ENCODE measurements at places on chromosomes 11 and 22.

GRCh38 chr11:128886406-128887124 is 4.6 kb upstream of the KCNJ5 start:
- no peak for DNase-seq

DNA sequence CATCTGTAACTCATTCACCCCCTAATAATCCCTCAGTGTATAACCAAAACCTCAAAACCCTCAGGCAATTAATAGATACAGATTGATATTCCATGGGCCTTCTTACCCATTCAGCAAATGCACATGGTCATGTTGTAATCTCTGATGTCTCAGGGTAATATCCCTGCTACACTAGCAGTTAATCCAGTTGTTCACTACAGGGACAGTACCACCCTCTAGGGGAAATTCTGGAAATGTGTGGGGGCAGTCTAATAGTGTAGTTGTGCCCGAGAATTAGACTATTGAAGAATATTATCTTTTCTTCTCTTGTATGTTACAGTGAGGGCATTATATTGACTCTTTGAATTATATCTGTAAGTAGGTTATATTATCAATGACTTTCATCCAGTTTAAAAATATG is 175.4 kb downstream of the CWF19L2 start:
- no peak for DNase-seq

GRCh38 chr11:32594272-32594671 is 10.6 kb downstream of the EIF3M start:
- DNase-seq = no peak

GRCh38 chr11:67633758-67634365 is 4.1 kb upstream of the NUDT8 start:
- DNase-seq = no peak

DNA sequence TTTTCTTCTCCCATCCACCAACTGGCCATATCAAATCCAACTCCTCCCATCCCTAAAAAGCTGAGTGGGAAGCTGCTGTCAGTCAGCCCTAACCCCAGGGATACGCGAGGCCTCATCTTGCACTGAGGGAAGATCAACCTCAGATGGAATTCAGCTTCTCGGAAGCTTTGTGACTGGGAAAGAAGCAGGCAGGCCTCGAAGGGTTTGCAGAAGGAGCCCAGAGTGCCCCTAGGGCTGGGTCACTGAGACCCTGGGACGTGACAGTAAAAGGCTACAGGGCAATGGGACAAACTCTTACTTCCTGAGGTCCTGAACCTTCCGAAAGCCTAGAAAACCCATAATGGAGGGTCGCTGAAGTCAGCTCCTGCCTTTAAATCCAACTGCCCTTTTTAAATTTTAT is 34.4 kb upstream of the NNMT start:
- DNase-seq = no peak

- no peak for DNase-seq
These were observed 60.9 kb upstream of the TENM4 start for GRCh38 chr11:79501707-79502106.

GRCh38 chr11:67404515-67405195 is 772 bp downstream of the TBC1D10C start:
- no peak for DNase-seq

DNA sequence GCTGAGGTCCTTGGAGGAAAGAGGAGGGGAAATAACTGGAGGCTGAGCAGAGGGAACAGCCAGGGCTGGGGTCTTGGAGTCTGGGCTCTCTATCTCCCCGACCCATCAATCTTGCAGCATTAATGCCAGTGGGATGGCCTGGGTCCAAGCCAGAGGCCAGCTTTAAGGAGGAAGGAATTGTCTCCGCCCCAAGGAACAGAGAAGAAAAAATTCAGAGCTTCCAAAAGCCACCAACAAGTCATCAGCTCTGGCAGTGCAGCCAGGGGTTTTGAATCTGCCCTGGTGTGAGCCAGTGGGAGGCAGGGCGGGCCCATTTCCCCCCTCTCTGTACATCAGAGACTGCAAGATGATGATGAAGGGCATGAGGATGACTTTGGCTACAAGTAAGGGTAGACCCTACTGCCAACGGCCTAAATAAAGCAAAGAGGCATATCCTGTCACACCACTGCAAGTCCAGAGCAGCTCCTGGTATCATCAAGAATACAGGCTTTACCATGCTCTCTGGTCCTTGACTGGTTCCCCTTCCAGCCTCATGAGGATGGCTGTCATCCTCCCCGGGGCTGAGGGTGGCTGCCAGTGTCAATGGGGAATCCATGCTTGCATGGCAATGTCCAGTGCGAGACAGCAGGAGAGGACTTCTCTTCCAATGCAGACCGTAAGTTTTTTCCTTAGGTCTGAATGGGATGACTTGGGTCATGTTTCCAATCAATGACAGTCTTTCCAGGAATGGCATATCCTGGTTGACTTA is 34.4 kb downstream of the LRRC32 start:
- no peak for DNase-seq

DNA sequence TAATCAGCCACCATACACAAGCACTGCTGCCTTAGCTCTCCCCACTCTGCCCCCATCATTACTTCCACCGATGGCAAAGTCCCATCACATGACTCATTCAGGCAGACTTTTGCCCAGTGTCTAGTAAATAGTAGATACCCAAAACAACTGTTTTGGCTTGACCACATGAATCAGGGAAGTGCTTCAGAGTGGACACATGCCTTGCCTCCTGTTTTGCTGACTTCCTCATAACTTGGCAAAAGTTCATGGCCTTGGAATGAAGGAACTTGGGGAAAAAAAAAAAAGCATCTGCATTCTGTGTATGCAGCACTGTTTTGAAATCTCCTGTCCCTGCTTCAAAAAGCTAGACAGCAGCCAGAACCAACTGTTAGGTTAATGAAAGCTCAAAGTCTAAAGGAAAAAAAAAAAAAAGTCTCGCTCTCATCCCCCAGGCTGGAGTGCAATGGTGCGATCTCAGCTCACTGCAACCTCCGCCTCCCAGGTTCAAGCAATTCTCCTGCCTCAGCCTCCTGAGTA is 335.3 kb downstream of the FAM181B start:
- no peak for DNase-seq

GRCh38 chr11:117917591-117918151 is 11.5 kb downstream of the TMPRSS13 start:
- no peak for DNase-seq

DNA sequence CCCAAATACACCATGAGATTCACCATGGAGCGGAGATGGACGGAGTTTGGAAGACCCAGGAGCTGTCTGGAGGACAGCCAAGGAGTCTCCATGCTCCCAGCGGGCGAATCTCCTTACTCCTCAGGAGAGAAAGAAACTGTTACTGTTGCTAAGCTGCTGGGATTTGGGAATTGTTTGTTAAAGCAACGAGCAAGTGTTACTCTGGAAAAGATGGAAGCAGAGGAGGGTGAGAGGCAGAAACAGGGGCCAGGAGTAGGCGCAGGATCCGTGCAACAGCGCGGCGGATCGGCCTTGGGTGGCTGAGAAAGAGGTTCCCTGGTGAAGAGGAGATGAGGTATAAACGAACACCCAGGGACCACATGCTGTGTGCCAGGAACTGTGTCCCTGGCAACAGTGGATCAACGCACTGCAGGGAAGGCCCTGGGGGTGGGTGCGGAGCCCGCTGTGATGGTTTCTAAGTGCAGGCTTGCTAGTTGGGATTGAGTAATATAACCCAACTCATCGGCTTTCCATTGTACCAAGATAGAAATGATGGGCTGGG is 1436.4 kb downstream of the BRD1 start:
- DNase-seq = no peak

DNA sequence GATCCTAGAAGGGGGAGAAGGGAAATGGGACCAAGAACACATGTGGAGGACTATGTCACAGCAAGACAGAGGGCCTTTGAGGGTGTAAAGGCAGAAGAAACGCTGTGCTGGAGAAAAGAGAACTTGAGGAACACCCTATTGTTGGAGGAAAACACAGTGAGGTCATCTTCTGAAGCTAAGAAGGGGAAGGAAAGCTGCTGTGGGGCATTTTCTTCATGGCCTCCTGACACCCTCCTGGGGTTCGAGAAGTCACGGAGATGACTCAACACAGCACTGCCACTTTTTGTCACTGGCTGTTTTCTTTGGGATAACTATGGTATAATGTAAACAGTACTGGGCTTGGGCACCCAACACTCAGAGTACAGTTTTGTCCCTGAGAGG is 492.6 kb upstream of the CADM1 start:
- no peak for DNase-seq

DNA sequence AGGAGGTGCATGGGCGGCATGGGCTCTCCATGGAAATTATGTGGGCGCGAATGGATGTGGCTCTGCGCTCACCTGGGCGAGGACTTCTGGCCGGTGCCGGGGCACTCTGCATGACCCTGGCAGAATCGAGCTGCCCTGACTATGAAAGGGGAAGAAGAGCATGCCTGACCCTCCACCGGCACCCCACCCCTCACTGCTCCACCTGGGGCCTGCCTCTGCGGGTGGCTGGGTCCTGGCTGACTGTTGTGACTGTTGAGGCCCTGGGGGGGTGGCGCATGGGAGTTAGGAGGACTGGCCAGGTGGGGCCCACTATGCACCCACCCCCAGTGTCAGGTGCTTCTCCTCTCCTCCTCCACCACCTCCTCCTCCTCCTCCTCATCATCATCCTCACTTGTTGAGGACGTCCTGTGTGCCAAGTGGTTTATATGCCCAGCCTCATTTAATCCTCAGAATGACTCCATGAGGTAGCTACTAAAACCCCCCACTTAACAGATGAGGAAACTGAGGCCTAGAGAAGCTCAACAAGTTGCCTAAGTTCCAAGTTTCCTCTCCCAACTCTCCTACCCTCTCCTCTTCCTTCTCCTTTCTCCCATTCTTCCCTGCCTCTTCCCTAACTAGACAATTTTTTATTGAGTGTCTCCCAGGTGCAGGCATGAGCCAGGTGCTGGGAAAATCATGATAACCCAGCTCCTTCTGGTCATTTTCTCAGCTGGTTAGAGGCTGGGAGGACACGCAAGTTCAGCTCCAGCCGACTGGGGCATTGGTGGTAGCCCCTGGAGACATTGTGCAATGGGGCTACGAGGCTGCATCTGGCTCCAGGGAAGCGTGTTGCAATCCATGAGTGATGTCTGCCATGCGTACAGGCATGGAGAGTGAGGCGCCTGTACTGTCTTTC is 2.3 kb downstream of the MYEOV start:
- DNase-seq = no peak

DNA sequence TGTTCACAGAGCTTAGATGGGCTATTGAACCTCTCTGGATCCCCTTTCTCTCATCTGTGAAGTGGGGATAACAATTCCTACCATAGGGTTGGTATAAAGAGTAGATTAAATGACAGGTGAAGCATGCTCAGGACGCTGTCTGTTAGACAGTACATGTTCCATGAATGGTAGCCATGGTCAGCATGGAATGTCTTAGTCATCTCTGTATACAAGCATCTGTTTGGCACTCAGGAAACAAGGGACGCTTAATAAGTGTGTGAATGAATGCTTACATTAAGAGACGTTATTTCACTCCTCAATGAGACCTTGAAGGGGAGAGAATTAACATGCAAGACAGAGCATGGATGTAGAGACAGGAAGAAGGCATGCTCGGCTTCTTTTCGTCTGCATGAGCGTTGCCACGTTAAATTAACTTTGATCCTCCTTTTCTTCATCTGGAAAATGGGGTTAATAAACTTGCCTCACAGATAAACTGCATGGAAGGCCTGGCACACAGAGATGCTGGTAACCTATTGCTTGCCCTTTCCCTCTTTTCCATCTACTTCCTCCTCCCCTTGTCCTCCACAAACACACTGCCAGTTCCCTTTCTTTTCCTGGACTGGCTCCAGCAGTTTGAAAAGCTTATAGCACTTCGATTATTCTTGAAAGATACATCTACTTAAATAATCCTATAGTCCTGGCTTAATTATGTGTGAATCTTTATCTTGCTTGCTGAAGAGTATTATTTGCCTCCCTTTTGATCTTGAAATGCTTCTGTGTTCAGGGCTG is 267.2 kb upstream of the MTNR1B start:
- no peak for DNase-seq

GRCh38 chr22:49116486-49117120 is 711.1 kb downstream of the BRD1 start:
- no peak for DNase-seq

- no peak for DNase-seq
These were observed 1419.8 kb upstream of the TENM4 start for GRCh38 chr11:80860632-80861031.

DNA sequence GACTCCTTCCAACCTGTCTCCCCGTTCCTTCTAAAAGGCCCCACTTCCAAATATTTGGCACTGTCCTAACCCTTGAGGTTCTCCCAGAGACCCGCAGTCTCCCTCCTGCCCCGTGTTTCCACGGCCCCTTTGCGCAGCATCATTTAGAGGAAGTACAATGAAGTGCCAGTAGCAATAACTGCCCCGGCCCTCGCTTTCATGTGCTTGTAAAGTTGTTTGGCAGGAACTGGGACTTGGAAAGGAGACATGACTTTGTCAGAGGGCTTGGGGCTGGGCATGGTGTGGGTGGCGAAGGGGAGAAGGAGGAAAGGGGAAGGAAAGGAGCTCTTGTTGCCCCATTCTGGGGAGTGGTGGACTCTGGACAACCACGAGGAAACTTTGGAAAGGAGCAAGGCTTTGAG is 2.6 kb downstream of the CD44 start:
- no peak for DNase-seq

- DNase-seq = no peak
These were observed 16.5 kb upstream of the BMAL1 start for GRCh38 chr11:13260963-13261588.

- DNase-seq = no peak
These were observed 69.1 kb downstream of the FCHSD2 start for GRCh38 chr11:73072935-73073481.

- peak; percentile 22 for DNase-seq
These were observed at the start of gene NDUFC2 for GRCh38 chr11:78079232-78080083. TSS of gene NDUFC2 (minus strand) at chr11:78079862. CDS start at chr11:78079744, 118 bp downstream.

GRCh38 chr22:38788021-38788816 is 5.7 kb downstream of the DNAL4 start:
- no peak for DNase-seq

DNA sequence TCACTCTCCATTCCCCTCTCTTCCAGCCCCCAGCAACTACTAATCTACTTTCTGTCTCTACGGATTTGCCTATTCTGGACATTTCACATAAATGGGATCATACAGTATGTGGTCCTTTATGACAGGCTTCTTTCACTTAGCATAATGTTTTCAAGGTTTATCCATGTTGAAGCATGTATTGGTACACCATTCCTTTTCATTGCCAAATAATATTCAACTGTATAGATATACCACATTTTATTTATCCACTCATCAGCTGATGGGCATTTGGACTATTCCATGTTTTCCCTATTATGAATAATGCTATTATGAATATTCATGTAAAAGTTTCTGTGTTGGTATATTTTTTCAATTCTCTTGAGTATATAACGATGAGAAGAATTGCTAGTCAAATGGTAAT is 54.5 kb downstream of the MRTFA start:
- DNase-seq = no peak

All from stimulated activated CD4-positive, alpha-beta T cell treated with anti-CD3 and anti-CD28 coated beads, Interleukin-15, amount 100 ng/mL, for 1 hour (primary cell).